ENCODE measurements at places on chromosomes 16 and 17. TPM values are rescaled to one million over a fixed set of nuclear protein-coding genes. Genes with fewer than 3 reads are reported as not detected.

Gene CRYM
- 0.08 TPM for polyA plus RNA-seq

Gene B4GALNT2
- polyA plus RNA-seq, result 0.26 TPM

Gene OR2C1
- 0.06 TPM for polyA plus RNA-seq

Gene SAMD14
- 2.4 TPM for polyA plus RNA-seq

Gene AANAT
- polyA plus RNA-seq, result not detected
